ENCODE measurements at places on chromosomes 16 and 17. TPM values are rescaled to one million over a fixed set of nuclear protein-coding genes. Genes with fewer than 3 reads are reported as not detected.
A peak's percentile ranks its signal among the peaks of the same experiment; 100 is the strongest.

Gene ACSM2A
- not detected for total RNA-seq

Gene TVP23B
- total RNA-seq = 34.4 TPM

Gene CAVIN1
- total RNA-seq = 663 TPM

Gene STXBP4
- total RNA-seq = 11.3 TPM

Gene TMC6
- 72.4 TPM for total RNA-seq

Gene SOX9
- not detected for total RNA-seq

Gene GOT2
- total RNA-seq = 127 TPM

Gene CHST4
- not detected for total RNA-seq

Gene TSPOAP1
- not detected for total RNA-seq

DNA sequence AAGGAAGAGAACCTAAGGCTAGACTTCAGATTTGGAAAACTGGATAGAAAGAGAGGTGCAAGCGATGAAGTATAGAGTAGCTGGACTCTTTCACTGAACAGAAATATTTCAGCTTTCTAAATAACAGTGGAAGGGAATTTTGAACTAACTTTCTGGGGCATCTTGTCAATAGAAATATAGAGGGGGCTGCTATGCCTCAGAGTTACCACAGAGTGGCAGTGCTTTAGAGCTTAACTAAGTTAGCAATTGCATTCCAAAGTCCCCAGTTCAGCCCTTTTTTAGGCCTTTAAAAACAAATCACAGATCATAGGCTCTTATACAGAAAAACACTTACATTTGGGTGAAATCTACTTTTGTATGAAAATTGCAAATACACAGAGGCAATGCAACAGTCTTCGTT, 154.2 kb upstream of the CDH8 start:
- DNase-seq = no peak

GRCh38 chr16:83102336-83102735, 475.6 kb downstream of the CDH13 start:
- DNase-seq = no peak

GRCh38 chr16:52872731-52873130, 180.0 kb downstream of the CHD9NB start:
- DNase-seq = no peak

DNA sequence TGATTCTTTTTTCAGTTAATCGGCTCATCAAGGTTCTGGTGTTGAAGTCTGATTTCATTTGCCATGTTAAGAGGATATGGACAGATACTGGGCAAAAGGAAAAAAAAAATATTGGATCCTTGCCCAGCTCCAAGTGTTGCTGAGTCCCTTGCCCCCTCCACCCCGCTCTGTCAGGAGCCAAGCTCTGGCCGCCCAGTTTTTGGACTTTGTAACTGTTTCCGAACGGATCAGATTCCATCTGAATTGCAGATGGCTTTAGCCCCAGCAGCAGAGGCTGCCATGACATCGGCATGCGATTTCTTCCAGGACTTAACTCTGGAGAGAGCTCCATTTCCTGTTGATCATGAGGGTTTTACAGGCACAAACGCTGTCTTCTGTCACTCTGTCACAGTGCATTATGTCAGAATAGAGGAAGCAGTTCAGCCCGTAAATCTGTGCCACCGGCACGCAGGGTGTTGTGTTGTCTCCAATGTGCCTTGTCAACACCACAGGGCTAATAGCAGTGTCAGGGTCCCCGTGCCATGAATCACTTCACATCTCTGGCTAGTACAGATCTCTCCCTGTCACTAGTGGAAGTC, 615.6 kb downstream of the MAF start:
- DNase-seq = no peak

DNA sequence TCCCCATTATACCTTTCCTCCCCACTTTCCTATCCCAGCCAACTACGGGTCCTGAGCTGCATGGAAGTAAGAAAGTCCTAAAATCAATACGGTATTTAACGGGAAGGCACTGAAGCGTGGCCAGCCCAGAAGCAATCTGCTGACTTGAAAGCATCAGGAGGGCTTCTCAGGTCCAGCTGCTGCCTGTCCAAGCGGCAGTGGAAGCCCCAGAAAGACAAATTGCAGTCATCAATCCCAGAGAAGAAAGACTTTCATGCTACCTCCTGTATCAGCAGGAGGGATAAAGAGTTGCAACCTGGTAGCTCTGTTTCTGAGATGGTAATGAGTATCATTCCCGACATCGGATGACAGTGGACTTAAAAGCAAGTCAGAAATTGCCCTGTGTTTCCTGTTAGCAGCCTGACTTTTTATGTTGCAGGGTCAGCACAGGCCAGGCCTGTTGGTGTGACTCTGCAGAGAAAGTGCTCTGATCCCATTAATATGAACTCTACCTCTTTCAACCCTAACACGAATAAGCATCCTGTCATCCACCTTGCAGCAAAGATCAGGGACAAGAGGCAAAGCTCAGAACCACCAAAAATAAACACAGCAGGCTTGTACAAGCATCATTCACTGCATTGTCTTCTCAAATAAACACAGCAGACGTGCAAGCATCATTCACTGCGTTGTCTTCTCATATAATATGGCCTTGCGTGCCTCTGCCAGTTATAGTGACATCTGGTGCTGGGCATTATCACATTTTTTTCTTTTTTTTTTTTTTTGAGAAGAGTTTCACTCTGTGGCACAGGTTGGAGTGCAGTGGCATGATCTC, 358.6 kb upstream of the CDH11 start:
- DNase-seq = no peak

- no peak for DNase-seq
Observed at GRCh38 chr17:60631119-60631518, 31.1 kb downstream of the PPM1D start.

DNA sequence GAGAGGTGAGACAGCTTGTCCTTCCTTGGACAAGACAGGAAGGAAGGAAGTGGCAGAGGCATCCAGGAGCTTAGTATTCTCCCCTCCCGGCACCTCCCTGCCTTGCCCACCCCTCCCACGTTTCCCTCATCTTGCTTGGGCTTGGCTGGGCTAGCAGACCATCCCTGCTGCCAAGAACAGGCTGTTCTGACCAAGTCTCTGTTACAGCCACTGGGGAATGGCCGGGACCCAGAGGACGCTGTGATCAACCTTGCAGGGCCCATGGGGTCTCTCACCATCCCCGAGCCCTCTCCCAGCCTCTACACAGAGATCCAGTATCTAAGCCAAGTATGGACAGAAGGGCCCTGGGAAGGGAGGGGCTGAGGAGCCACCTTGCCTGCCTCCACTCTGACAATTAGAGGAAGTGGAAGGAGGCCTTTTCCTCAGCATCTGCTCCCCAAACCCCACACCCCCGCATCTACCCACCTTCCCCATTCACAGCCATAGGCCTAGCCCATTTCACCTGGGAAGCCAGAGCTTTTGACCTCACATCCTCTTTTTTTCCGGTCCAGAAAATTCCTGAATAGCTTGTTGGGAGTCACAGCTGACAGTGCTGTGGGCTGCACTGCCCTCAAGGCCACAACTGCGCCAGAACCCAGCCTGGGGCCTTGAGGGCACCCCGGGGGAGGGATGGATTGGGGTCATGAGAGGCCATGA, 14.1 kb downstream of the CD300LG start:
- DNase-seq = no peak

GRCh38 chr16:17138801-17139200, 332.0 kb downstream of the XYLT1 start:
- no peak for DNase-seq

- DNase-seq = no peak
Observed at GRCh38 chr17:27544350-27545131, 86.4 kb upstream of the LGALS9 start.

GRCh38 chr17:65896889-65897288, 295.0 kb downstream of the CEP112 start:
- DNase-seq = no peak

DNA sequence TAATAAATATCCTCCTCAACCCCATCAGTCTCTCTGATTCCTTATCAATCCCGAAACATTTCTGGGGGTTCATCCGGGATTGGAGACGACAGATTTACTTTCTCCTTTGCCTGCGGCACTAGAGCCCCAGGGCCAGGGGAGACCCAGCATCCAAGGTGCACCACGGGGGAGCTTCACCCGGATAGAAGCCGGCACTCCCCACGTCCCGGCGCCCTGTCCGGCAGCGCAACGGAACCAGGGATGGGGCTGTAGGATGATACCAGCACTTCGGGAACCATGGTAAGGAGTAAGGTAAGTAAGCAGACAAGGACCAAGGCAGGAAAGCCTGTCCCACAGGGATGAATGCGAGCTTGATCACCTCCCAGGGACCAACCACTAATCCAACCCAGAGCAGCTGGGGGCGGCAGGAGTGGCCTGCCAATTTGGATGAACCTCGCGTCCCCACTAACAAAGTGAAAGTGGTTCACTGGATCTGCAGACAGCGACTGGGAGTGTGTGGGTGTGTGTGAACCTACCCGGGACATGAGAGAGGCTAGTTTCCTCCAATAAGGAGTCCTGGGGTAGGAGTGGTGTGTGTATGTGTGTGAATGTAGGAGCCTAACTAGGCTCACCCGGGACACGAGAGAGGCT, 11.9 kb downstream of the POLR3K start:
- no peak for DNase-seq

- no peak for DNase-seq
Observed at GRCh38 chr17:69470702-69471101, 56.2 kb downstream of the MAP2K6 start.

GRCh38 chr16:11836650-11837244, 14.6 kb downstream of the RSL1D1 start:
- DNase-seq = peak; percentile 36

GRCh38 chr17:27343977-27344607, 50.2 kb downstream of the WSB1 start:
- peak; percentile 84 for DNase-seq

DNA sequence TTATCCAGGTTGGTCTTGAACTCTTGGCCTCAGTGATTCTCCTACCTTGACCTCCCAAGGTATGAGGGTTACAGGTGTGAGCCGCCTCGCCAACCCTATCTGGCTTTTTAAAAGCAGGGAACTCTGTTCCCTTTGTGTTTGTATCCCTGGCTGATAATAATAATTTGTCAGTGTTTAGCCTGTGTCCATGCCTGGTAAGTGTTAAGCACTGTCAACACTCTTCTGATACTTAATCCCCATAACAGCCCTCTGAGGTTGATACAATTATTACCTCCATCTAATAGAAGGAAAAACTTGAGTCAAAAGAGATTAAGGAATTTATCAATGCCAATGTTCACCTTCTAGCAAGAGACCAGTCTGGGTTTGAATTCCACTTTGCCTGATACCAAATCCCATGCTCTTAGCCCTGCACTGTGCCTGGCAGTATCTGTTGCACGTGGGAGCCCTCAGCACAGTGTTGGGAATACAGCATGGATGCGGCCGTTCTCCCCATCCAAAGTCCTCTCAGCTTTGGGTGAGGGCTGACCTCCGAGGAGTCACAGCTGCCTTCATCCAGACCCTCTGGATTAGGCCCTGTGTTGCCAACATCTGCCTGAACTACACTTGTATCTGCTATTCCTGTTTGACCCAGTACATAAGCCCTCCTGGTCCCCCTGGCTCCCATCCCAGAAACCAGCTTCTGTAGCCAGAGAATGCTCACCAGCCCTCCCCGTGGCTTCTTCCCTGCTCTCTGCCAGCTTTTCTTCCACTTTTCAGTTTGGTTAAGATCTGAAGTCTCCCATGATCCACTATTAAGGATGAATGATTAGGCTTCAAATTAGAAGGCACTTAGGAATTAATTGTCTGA, 335.6 kb upstream of the ASIC2 start:
- no peak for DNase-seq

Data from endothelial cell of umbilical vein (primary cell).